Fibroblast of skin of abdomen (primary cell): ENCODE measurements at places on chromosomes 5 and 9.
A peak's percentile ranks its signal among the peaks of the same experiment; 100 is the strongest.

DNA sequence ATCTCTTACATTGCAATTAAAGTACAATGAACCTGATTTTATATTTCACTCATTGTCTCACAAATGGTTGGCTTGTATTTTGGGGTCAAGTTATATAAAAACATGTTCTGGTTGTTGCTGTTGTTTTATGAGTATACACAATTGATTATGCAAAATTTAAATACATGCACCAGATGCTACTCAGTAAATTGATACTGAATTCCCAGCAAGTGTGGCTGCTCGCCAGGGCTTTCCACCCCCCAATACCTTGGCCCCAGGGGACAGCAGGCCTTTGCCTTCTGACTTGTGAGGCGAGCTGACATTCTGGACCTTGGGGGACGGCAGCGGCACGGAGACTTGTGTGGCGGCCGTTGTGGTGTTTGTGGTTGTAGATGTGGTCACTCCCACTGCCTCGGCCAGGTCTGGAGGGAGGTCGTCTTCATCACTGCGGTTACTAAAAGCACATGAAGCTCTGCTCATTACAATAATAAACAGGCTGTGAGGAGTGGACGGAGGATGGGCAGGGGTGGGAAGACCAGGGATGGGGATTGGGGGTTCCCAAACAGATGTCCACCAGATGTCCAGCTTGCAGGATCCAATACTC, 27.0 kb upstream of the FRRS1L start:
- peak; percentile 4 for DNase-seq

- DNase-seq: no peak
Measured at GRCh38 chr9:89358376-89358916, 40.1 kb downstream of the SECISBP2 start.

DNA sequence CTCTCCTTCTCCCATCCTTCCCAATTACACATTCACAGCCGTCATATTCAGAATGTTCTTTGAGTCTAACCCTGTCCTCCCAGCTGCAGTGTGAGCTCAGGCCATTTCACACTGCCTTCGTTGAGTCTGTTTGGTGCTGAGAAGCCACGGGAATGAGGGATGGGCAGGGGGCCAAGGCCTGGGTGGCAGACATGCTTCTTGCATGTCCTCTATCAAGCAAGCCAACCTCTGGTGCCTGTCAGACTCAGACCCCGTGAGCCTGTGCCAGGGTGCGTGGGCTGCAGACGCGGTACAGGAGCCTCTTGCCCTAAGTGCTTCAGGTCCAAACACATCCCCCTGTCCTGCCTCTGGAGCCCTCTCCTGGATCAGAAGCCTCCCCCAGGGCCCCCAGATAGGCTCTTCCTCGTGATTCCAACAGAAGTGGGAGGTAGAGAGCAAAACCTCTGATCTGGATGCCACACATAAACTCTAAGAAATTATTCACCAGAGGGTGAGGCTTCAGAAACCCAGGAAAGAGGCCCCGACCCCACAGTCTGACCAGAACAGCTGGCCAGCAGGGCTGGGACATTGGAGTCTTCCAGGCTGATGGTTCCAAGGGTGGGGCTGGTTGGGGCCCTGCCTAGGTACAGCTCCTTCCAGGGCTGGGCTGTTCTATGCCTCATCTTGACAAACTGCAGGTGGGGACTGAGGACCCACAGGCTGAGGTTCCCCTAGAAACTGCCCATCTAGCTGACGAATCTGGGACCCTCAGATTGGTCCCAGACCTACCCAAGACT, 46.7 kb upstream of the CDKN2AIPNL start:
- DNase-seq: peak; percentile 68

DNA sequence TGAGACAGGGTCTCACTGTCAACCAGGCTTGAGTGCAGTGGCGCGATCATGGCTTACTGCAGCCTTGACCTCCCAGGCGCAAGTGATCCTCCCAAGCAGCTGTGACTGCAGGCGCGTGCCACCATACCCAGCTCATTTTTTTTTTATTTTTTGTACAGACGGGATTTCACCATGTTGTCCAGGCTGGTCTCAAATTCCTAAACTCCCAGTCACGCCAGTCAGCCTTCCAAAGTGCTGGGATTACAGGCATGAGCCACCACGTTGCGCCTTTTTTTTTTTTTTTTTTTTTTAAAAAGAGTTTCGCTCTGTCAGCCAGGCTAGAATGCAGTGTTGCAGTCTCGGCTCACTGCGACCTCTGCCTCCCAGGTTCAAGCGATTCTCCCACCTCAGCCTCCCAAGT, 27.1 kb upstream of the SRP19 start:
- no peak for DNase-seq

GRCh38 chr5:151318850-151319732, 15.5 kb upstream of the SLC36A3 start:
- no peak for DNase-seq

DNA sequence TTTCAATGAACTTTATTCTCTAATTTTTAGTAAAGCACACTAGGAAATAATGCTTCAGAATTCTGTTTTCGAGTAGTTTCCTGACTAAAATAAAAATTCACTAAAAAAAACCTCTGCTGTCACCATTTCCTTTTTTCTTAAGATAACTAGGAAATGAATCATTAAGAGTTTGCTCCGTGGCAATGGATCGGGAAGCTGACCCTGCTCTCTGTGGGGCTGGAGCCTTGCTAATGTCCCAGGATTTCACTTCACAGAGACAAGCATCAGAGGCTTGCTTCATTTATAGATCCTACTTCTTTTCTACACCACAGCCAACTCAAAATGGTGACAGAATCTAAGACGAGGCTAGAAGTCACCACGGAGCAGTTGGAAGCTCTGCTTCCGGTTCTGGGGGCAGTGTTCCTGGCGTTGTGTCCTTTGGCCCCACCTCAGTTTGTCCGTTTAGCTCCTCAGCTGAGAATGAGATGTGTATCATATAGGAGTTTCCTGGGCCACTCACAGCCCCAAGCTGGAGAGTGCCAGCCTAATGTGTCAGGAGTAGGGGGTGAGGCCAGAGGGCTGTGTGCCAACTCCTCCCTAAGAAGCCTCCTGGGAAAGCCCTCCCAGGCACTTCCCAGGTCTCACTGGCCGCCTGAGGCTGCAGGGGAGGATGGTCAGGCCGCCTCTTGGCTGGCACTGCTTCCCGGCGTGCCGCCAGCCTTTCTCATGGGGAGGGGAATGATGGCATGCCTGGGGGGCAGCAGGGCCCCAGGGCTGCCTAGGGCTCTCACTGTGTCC, 19.6 kb downstream of the TENT4A start:
- peak; percentile 68 for DNase-seq

DNA sequence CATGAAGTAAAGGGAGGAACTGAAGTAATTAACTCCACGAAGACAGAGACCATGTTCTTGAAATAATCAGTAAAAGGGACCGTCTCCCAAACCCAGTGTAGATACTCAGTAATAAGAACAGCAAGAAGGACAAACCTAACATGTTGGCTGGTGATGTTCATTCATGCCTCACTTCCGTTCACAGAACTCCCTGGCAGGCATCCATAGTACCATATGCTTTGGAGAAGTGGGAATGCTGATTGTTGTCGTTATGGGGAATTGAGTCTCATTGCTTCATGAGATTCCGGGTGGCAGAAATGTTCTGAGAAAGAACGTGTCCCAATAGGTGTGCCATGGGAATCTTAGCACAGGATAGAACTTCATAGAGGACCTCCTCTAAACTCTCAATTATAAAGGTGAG, 452.3 kb downstream of the ZSWIM6 start:
- peak; percentile 47 for DNase-seq

DNA sequence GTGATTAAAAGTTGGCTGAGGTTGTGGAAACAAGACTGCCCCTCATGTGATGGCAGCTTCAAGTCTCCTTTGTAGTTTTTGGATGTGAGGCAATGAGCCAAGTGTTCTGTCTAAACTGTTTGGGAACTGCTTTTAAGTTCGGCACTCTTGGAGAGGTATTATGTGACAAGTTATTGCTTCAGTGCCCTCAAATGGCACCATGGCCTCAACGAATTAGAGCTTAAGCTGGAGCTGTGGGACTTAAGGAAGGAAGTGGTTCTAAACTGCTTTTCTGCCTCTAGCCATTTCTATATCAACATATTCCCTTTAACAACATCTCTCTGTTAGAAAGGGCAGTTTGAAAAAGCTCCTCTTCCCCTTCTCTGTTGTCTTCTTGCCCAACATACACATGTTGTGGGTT, 227.7 kb downstream of the RFK start:
- no peak for DNase-seq

DNA sequence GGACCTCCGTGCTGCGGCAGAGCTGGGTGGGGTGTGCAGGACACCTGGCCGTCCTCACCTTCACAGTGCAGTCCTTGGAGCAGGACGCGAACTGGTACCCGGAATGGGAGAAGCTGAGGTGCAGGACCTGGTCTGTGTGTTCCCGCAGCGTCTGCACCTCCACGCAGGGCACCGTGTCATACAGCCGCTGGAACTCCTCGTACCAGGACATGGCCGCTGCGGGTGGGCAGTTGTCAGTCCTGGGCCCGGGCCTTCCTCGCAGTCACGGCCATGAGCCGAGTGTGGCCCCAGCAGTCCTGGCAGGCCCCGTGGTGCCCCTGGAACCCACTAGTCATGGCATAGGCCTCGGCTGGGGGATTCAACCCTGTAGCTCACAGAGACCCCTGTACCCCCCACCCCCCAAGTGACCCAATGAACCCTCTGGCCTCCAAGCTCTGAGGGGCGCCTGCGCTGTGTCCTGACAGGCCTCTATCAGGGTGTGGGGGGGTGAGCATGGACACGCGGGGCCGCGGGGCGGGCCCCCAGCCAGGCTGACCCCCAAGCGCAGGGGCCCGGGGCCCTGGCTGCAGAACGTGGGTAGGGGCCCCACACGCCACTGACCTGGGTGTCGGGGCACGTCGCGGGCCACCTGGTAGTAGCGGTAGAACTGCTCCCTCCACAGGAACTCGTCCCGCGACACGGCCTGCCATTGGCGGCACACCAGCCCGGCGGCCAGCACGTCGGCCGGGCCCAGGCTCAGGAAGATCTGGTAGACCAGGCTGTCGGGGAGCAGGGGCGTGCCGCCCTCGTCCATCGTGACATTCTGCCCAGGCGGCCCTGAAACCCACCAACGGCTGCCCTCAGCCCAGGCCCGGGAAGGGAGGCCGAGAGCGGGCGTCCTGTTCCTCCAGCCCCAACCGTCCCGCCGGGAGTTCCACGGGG, 987 bp downstream of the FBXW5 start:
- DNase-seq: no peak

DNA sequence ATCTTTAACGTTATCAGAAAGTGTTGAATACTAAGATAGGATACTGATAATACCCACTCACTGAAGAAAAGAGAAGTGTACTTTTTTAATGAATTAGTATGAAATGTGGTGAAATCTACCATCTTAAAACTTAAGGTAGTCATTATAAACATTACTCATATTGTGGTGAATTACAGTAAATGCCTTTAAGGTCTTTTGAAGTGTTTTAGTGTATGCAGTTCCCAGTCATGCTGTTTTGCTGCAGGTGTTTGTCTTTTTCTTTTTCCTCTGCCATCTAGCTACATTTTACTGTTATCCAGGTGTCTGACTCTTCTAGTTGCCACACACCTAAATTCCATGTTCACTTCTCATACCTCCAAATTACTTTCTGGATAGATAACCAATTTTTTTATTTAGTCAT, 72.6 kb downstream of the ERMP1 start:
- DNase-seq: no peak

DNA sequence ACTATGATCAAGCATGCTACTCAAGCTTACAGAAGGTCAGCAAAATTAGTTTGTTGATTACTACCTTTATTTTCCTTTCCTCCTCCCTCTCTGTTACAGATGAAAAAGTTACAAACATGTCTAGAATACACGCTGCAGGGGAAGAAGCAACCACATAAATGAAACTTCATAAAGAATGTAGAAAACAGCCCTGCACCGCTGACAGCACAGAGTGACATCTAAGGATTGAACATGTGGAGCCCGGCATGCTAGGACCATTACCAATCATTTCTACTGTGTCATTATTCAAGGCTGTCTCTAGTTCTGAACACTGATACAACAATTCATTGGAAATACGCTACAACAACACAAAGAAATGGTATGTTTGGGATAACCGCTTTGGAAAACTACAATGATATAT, 261.1 kb downstream of the MLLT3 start:
- no peak for DNase-seq

GRCh38 chr5:4022056-4022670, 426.5 kb downstream of the IRX1 start:
- no peak for DNase-seq

DNA sequence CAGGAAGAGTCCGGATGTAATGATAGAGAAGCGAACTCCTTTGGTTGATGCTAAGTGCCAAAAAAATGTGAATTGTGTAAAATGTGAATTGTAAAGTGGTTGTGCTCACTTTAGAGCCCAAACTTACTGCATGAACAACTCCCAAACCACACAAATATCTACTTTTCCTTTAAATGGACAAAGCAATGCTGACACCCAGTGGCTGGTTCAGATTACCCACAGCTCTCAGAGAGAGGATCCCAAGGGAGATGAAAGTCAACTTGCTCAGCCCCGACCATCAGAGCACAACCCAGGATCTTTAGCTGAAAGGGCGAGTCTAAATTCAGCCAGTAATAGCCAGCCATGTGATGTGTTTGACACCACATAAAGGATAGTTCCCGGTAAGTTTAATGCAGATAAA, 133.7 kb downstream of the NMUR2 start:
- DNase-seq: no peak

DNA sequence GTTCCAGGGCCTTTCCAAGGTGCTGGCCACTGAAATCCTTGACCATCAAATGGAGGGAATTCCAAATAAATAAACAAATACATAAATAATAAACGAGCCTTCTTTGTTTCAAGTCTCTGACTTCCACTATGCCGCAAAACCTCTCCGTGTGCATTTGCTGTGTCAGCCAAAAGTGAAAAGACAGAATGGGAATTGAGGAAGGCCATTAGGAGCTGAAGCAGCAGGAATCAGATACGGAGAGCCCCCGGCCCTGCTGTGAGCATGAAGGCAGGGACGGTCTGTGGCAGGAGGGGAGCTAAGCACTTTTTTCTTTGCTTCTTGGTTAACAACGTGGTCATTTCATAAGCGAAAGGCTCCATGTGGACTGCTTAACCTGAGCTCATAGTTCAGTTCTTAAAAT, 26.1 kb downstream of the PLPPR1 start:
- no peak for DNase-seq

DNA sequence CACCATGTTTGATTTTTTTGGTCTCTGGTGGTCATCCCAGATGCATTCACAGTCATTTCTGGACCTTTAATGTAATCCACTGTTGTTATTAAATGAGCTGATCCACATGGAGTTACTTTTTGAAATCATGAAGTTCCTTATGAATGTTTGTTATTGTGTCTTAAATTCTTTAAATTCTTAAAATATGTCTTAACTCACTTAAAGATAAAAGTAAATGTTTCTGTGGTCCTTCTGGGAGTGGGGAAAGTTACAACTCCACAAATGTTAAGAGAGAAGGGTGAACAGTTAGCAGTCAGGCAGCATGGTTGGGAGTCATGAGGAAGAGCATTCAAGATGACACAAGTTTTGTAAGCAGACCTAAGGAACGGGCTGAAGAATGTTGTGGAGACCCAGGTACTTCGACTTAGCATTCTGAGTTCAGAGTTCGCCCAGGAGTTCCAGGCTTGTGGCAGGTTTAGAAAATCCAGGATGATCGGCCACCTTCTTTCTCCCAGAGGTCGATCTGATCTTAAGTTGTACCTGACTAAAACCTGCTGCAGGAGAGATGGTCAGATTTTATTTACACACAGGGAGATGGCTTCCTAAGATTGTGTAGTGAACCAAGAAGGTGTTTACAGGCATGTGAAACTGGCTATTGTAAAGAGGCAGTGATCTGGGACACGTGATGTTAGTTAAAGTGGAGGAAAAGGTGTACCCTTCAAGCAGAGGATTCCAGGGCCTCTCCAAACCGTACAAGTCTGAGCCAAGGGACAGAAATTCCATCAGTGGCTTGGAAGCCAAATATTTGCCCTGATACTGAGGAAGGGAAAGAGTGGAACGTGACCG, 17.2 kb downstream of the SLC1A1 start:
- DNase-seq: peak; percentile 21

GRCh38 chr5:172546196-172546595, 91.9 kb upstream of the SH3PXD2B start:
- no peak for DNase-seq
